ENCODE measurements at places on chromosomes 1 and 21.

GRCh38 chr1:197170538-197170937, 24.1 kb upstream of the ASPM start:
- peak; percentile 27 for DNase-seq

DNA sequence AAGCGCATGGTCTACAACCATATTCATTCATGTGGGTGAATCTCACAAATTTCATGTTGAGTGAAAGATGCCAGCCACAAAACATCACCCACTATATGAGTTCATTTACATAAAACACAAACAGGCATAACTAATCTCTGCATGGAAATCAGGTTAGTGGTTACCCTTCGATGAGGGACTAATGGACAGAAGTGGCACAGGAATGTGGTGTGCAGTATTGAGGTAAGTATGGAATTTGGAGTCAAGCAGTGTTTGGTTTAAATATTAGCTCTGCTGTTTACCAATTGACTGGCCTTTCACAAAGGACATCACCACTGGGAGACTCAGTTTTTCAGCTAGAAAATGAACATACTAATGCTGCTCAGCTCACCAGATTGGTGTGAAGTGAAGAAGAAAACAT, 24.2 kb downstream of the CCDC185 start:
- no peak for DNase-seq

GRCh38 chr1:110172001-110172400, 21.7 kb downstream of the SLC6A17 start:
- no peak for DNase-seq

- DNase-seq, result no peak
Observed at GRCh38 chr1:112449630-112449983, 53.6 kb downstream of the CTTNBP2NL start.

DNA sequence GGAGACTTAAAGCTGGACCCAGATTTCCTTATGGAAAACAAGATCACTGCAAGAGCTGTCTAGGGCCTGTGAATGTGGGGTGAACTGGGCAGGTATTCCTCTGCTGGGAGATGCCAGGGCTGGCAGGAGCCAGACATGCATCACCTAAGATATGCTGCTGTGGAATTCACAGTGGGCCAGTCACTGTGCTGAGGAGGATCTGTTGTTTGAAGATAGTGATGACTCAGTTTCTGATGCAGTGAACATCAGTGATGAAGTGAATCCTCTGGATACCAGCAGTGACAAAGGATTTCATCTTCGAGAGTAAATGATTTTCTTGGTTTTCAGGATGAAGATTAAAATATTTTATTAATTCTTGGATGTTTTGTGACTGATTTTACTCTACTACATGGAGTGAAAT, 29.9 kb upstream of the CAMSAP2 start:
- no peak for DNase-seq

- DNase-seq, result no peak
Observed at GRCh38 chr1:96427616-96428015, 294.0 kb upstream of the PTBP2 start.

DNA sequence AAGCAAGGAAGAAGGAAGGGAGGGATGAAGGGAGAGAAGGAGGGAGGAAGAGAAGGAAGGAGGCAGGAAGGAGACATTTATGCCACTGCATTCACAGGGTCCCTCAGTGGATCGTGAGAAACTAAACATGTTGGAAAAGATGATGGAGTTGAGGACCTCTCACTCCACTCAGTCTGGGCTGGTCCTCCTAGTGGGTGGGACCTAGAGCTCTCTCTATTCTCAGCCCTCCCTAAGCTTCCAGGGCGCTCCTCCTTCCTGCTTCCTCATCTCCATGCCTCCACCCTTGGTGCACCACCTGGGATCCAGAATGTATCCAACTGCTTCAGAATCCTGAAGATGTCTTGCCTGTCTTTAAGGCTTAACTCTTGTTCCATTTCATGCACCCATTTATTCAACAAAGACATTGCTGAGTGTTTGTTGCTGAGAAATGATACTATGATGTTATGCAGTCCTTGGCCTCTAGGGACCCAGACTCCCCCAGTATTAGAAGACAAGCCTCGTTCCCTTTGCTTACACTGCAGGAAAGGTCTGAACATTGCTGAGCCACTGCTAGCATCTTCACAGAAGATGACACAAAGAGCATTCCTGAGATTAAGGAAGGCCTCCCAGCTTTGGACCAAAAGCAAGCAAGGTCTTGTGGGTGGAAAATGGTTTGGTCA, 88.5 kb downstream of the BEND5 start:
- peak; percentile 3 for DNase-seq

DNA sequence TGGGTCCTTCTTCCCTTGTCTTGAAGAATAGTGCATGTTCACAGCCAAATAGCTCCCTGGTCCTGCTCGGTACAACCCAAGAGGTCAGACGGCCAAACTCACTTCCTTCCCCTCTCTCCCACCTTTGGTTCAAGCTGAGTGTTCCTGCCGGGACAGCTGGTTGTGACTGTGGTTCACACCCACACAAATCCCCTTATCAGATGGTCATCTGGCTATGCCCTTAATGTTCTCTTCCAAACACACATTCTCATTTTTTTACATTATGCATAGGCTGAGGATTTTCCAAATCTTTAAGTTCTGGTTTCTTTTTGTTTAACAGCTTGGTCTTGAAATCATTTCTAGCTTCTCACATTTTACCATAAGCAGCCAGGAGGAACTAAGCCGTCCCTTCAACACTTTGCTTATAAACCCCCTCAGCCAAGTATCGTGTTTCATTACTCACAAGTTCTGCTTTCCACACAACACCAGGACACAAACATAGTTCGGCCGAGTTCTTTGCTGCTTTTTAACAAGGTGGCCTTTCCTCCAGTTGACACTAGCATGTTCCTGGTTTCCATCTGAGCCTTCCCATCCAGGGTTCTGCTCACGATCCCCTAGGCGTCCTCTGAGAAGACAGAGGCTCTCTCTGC, 19.7 kb upstream of the TSPEAR start:
- DNase-seq, result no peak

DNA sequence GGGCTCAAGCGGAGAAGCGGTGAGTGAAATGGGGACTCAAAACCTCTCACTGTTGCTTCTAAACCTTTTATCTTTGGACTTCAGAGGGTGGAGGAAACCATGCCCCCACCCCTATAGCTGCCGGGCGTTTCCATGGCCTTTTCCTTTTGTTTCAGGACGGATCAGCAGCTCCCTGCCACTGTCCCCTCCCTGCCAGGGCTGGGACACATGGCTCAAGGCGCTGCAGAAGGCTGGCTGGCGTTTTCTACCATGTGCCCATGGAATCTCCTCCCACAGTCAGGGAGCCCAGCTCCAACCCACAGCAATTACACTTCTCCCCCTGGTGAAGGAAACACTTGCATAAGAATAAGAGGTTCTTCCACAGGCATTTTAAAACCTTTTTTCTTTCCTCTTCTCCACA, 812.7 kb downstream of the PLA2G4A start:
- peak; percentile 18 for DNase-seq
